Metanephros (tissue), 2 donors: ENCODE measurements at places on chromosomes 4 and X. TPM values are rescaled to one million over a fixed set of nuclear protein-coding genes. Genes with fewer than 3 reads are reported as not detected.

ARR3 gene
- not detected for total RNA-seq

GAB3 gene
- 5.3 TPM for total RNA-seq

CSN1S1 gene
- total RNA-seq, result not detected

CLNK gene
- total RNA-seq, result 0.93 TPM

DCHS2 gene
- total RNA-seq, result 11.1 TPM

TSPAN7 gene
- total RNA-seq, result 31.9 TPM

HSFX3 gene
- total RNA-seq, result not detected

P2RY10 gene
- 1.1 TPM for total RNA-seq

SSX4B gene
- not detected for total RNA-seq

NUDT11 gene
- 7.1 TPM for total RNA-seq

TCEAL2 gene
- total RNA-seq, result 1.8 TPM

COL25A1 gene
- 27.4 TPM for total RNA-seq

SPACA5 gene
- not detected for total RNA-seq

BEND4 gene
- total RNA-seq, result 1.4 TPM

UBA6 gene
- total RNA-seq, result 37.9 TPM
